Astrocyte of the spinal cord (primary cell): ENCODE measurements at places on chromosomes 16 and 17.

DNA sequence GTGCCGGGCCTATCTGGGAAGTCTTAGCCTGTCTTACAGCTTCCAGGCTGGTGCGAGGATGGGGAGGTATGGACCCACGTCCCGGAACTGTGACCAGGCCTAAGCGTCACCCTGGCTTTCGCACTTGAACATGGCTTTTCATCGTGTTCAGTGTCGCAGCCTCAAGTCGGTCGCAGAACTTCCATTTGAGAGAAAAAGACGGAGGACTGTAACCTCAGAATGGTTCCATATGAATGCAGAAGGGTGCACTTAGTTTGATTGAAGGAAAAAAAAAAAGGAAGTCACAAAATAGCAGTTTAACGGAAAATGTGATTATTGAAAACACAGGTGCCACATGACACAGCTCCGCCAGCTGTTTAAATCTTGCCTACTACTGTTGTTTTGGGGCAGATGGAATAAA lies 30.2 kb upstream of the JPT2 start:
- no peak for DNase-seq

DNA sequence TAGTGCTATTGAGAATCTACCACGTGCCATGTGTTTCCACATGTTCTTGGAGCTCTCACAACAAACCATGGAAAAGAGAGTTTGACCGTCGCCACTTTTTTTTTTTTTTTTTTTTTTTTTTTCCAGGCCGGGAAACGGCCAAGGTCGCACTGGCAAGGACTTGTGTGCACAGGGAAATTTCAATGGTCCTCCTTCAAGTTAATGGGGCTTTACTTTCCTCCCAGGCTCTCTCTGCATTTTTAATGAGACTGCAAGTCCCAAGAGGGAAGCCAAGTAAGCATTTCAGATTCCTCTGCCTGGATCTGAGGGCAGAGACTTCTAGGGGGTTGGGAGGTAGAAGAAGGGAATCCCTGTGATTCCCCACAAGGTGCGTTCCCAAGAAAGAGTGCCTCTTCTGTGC lies 94.7 kb upstream of the MPHOSPH6 start:
- DNase-seq, result no peak

- peak; percentile 63 for DNase-seq
These were observed 61.9 kb upstream of the CIBAR2 start for GRCh38 chr16:85173981-85174751.

- peak; percentile 90 for DNase-seq
These were observed 481.9 kb downstream of the SOX9 start for GRCh38 chr17:72602517-72603419.
